ENCODE measurements at places on chromosomes 7 and 10.

DNA sequence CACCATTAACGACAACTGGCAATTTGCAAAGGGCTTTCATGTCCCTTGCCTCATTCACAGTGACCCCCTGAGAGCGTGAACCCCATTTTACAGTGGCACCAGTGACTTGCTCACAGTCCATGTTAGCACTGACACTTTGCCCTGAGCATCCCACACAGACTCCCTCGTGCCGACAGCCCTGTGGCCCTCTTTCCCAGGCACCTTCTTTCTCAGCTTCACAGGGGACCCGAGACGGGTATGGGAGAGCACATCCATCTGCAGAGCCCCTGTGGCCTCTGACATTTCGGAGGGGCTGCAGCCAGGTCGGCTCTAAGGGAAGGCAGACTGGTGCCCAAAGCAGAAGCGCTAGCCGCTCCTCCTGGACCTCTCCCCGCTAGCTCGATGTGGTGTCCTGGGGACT, 10.8 kb downstream of the LOXL4 start:
- no peak for DNase-seq

DNA sequence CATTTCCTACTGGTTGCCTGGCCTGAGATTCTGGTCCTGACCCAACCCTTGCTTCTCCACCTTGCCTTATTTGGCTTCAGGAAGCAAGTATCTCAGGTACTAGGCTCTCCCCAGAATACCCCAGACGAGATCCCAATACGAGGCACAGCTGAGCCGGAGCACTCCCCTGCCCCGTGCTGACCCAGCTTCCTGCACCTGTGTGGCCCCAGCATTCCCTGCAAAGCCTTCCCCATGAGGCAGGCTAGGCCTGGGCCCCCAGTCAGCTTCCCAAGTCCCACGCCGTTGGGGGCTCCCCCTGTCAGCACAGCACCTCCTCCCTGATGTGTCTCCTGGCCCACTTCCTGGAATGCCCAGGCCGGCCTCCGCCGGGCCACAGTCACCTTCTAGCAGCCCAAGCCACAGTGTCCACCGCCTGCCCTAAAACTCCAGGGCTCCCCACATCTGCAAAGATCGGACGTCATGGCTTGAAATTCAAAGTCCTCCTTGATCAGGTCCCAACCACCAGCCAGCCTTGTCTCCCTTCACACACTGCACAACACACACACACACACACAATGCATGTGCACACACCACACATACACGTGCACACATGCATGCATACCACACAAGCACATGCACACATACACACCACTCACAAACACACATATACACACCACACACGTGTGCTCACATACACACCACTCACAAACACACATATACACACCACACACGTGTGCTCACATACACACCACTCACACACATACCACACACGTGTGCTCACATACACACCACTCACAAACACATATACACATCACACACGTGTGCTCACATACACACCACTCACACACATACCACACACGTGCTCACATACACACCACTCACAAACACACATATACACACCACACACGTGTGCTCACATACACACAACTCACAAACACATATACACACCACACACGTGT, 78.9 kb upstream of the FOXK1 start:
- DNase-seq: no peak

DNA sequence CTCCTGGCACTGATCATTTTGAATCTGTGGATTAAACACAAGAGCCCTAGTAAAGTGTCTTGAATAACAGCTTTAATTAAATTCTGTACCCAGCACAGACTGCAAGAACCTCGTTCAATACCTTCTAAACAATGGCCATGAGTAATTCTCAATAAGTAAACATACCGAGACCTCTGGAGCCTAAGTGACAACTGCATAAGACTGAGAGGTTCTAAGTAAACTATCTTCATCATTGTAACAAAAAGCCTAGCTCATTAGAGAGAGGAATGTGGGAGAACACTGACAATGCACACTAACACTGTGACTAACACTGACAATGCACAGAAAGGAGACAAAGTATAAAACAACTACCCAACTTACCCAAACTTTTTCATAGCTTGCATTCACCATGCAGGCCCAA, 117.4 kb downstream of the ELAPOR2 start:
- no peak for DNase-seq

DNA sequence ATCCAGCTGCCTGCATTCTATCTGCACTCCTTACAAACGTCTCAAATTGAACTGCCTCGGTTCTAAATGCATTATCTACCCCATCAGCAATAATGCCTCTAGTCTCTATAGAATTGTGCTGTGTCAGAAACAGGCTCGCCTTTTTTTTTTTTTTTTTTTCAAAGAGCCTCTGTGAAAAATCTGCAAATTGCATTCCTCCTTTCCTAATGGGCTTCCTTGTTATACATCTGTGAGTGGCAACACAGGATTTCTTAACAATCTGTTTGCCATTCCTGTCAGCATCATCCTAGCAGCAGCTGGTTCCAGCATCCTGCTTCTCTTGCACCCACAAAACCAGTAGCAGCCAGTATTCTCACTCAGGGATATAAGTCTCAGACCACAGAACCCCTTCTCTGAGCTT, 413.5 kb upstream of the SEMA3D start:
- DNase-seq: peak; percentile 80

DNA sequence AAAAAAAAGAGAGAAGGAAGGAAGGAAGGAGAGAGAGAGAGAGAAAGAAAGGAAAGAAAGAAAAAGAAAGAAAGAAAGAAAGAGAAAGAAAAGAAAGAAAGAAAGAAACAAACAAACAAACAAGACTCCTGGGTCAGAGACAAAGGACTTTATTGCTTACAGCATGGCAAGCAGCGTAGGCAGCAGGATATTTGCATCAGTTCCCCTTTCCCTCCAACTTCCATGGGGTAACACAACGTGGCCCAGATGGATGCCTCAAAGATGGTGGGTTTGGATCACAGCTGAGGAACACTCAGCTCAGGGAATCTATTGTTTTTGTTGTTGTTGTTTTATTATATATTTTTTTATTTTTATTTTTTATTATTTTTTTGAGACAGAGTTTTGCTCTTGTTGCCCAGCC, 128.5 kb upstream of the VKORC1L1 start:
- no peak for DNase-seq

DNA sequence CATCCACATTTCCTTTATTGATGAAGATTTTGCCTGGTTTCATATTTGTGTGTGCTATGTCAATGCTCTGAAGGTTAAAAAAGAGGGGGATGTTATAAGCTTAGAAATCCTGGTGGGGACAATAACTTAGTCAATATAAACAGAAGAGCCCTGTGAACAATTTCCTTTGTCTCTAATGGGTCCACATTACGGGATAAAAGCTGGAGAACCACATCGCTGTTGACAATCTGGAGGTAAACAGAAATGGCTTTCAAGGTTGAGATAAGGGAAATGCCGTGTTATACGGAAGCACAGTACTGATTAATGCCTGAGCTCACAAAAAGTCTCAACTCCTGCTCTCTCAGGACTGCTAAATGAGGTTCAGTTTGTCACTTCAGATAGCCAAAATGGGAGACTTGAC, 16.8 kb downstream of the ASAH2 start:
- no peak for DNase-seq

DNA sequence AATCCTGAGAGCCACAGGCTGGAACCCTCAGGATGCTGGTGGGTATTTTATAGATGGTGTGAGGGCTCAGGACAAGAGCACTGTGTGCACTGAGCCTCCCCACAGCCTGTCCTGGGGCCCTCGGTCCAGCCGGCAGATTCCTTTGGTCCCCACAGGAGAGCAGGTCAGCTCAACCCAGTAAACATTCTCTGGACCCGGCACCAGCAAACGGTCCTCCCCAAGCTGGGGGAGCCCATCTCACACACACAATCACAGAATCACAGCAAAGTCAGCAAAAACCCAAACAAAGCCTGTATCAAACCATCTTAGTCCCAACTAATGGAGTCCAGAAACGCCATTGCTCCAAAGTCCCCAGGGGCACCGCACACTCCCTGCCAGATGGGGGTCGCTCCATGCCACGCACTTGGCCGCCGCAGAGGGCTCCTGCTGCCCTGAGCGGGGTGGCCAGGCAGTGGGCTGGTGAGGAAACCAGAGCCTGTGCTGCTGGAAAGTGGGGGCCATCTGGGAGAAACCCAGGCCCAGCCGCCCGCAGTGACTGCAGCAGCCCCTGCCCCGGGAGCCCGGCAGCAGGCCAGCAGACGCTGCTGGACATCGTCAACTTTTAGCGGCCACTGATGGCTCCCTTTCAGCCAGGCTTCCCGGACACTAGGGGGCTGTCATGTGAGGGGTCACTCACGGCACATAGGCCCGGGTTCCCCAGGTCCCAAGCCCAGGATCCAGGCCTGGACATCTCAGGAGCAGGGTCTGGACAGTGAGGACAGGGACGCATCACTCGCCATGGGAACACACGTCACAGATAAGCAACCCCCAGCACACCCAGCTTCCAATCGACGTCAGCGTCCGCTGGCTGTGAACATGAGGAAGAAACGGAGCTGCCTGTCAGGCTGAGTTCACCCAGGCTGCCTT, 52.6 kb downstream of the DPYSL4 start:
- peak; percentile 80 for DNase-seq

- no peak for DNase-seq
Observed at GRCh38 chr7:102983602-102984001, 70.8 kb downstream of the LRRC17 start.

DNA sequence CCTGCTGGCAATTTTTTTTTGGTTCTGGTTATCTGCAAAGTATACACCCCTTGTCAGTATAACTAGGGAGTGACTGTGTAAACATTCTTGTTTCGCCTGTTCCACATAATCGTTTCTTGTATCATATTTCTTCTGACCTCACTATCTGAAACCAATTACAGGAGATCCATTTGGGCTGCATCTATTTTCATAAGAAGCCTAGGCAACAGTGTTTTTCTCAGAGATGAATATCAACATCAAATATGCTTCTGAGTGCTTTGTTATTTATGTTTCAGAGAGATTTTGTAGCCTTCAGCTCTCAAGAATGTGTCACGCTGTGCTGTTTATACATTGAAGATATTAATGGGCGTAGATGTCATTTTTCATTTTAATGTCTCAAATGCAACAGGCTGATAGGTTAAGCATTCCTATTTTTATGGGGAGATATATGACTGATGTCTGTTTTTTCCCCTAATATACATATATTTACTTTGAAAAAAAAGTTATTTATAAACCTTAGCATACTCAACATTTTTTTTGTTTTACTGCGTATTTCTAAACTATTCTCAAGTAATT, 115.5 kb downstream of the FOXP2 start:
- peak; percentile 78 for DNase-seq

- no peak for DNase-seq
Observed at GRCh38 chr7:64599359-64599758, 36.5 kb upstream of the ZNF680 start.

DNA sequence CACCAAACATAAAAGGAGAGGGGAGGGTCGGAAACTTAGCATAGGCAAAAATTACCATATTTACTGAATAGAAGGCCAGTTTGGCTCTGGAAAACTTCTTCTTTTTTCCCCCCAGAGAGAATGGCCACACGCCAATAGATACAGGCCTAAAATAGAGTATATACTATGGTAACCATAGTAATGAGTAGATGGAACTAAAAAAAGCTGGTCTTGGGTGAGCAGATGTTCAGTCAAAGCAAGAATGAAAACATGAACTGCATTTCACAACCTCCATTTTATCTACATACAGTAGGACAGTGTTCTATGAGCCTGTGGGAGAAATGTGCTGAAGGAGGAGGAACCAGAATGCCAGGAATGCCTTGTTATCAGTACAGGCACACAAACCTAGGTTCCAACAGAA, 141.7 kb upstream of the SEMA3A start:
- DNase-seq: no peak

DNA sequence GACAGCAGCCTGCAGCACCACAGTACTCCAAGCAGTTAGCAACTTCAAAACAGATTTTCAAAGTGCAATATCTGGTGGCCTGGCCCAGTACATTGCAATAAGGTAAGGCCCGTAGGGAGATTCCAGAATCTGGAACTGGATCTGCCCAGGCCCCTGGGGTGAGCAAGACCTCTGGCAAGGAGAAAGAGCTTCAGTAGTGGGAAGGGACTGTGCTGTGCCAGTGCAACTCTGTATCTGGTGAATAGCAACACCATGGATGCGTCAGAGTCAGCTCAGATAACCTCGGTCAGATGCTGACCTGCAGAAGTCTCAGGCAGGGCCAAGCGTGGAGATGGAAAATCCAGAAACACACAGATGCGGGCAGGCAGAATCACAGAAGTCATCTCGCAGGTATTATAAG, 30.3 kb downstream of the ELMO1 start:
- no peak for DNase-seq

- DNase-seq: no peak
Observed at GRCh38 chr7:26726051-26726450, 138.3 kb downstream of the SKAP2 start.

GRCh38 chr10:67808704-67809103, 29.3 kb downstream of the DNAJC12 start:
- DNase-seq: no peak

DNA sequence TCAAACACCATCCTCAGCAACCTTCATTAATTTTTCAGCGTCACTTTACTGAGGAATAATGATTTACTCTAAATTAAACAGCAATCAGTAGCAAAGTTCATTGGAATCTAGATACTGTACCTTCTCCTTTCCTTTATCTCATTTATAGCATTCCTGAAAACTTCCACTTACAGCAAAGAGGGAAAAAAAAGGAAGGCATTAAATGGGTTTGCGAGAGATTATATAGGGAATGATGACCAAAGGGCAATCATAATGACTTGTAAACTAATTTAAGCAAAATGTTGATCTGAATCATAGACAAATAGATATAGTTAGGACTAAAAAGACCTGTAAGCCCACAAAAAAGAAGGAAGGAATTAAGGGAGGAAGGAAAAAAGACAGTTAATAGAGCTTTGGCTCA, 42.0 kb downstream of the IPMK start:
- DNase-seq: no peak

DNA sequence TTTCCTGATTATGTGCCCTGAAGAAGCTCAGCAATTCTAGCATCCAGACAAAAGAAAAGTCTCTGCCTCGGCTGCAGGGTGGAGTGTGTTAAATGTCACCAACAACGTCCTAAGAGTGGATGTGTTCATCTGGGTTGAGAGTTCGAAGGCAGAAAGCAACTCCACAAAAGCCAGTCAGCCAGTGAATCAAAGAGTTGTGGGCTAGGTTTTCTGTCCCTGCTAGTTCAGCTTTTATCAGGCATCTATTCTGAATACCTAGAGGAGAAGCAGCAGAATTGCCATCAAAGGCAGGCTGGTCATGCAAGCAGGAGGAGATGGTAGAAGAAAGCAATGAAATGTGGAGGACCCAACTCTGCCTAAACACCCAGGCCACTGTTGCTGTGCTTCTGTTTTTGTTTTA, 205.2 kb downstream of the KLF6 start:
- DNase-seq: no peak

GRCh38 chr10:17001961-17002749, 127.5 kb downstream of the CUBN start:
- no peak for DNase-seq

Data from SK-N-DZ (cell line).